ENCODE measurements at places on chromosomes 12 and 14.

DNA sequence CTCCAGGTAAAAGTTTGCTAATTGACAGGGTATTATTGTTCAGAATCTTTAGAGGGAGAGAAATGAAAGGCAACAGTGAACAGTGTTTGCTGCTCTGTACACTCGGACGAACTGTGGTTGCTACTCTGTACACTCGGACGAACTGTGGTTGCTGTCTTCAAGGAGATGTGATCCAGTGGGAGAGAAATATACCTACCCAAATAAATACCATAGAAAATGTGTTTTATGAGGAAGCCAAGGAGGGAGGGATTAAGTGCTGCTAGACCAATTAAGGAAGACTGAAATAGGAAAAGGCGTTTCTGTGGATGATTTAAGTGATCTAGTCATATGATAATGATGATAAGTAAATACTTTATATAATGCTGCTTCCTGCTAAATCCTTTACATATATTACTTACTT lies 2.7 kb downstream of the STK38L start:
- no peak for DNase-seq

DNA sequence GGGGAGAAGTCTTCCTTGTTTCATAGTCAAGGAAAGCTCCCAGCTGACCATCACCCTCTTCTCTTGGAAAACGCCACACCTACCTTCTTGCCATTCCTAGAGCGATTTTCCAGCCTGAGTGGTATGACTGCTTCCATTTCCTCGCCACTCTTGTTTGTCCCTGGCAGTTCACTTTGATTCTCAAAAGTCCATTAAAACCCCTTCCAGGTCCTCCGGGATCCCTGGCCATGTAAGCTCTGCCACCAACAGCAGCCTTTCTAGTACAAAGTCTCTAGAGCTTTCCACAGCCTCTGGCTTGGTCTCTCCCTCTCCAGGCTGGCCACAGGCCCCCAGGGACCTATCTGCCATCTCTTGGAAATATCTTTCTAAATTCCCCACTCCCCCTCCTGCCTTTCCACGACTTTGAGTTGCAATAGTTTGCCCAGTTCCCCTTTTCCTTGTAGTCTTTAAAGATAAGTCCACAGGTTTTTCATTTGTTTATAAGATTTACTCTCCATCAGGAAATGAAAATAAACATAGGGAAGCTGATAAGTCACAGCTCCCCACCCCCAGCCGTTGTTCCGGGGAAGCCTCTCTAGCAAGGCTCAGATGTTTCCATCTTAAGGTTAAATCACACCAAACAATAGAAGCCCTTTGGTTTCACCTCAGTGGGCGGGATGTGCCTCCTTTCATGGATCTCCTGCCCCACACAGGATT lies 42.9 kb upstream of the SINHCAF start:
- DNase-seq, result no peak

DNA sequence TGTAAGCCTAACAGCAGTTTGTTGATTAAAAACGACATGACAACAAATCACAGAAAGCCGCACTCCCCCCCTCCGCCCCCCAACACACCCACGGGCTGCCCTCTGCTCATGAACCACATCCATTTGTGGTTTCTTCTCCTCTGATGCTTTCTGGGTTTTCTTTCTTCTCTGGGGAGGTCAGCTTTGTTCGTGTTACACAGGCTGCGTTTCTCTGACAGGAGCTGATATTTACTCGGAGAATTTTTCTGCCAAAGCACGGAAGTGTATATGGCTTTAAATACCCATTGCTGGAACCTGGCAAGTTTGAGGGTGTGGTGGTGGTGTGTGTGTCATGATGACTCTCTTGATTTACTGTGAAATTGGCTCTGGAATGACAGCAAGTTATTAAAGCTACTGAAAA lies 883.7 kb upstream of the TMEM132C start:
- no peak for DNase-seq

GRCh38 chr12:132400011-132400641 lies 70.7 kb upstream of the GALNT9 start:
- no peak for DNase-seq

- no peak for DNase-seq
Observed at GRCh38 chr12:53975064-53975471, 314 bp upstream of the HOTAIR start.

- DNase-seq, result peak; percentile 28
Observed at GRCh38 chr12:19273482-19274330, 144.2 kb downstream of the PLEKHA5 start.

DNA sequence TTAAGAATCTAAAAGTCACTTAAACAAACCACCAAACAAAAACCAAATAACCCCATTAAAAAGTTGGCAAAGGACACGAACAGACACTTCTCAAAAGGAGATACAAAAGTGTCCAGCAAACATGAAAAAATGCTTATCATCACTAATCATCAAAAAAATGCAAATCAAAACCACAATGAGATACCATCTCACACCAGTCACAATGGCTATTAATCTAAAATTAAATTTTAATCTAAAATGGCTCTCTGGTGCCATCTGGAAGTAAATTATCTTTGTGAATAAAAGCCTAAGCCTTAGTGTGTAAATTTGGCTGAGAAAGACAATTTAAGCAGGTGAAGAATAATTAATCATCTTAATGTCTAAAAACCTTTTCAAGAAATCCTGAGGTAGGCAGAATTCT lies 204.5 kb upstream of the PPFIA2 start:
- no peak for DNase-seq

- no peak for DNase-seq
Observed at GRCh38 chr12:114395755-114396152, 10.2 kb downstream of the TBX5 start.

DNA sequence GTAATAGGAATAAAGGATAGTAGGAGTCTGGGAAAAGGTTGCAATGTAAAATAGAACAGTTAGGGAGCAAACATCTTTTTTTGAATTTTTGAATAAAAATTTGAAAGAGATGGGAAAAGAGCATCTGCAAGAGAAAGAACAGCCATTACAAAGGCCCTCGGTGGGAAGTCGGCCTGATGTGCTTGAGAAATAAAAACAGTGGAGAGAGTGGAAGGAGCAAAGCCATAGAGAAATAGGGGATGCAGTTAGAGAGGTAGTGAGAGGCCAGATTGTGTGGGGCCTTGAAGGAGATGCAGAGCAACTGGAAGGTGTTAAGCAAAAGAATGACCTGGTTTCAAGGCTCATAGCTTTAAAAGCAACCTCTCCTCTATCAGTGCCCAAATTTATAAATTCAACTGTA lies 409.8 kb downstream of the RERGL start:
- DNase-seq, result no peak

GRCh38 chr12:29797565-29798355 lies 14.0 kb upstream of the TMTC1 start:
- DNase-seq, result no peak

- DNase-seq, result no peak
Observed at GRCh38 chr14:24535737-24536136, 27.7 kb upstream of the CMA1 start.

DNA sequence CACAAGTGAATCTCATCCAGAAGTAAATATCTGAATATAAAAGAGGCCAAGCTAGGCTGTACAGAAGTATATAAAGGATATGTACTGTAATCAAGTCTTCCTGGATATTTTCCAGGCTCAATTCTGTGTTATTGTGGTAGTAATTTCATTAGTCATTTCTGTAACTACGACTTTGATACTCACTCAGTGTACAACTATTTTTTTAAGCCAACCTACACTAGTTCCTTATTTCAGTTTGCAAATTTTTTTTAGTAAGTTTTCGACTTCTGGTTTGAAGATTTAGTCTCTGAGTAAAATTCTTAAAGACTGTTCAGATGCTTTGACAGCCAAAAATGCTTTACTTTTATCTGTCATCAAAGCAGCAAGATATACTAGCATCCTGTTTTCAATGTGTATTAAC lies 130.8 kb downstream of the CAPZA3 start:
- DNase-seq, result no peak

DNA sequence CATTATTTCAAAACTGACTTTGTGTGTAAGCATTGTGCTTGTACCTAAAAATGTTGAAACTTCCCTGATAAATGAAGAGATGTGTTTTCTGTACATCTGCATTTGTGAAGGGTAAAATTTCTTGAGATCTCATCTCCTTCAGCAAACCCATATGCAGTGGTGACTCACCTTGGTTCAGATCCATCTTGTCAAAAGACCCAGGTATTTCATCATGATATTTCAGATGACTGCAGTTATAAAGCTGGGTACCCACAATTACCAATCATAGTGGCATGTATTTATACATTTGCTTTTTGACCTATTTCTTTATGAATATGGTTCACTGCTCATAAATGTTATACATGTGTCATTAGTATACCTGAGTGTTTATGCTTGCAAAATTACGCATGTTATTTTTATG lies 1213.6 kb downstream of the GALC start:
- no peak for DNase-seq

GRCh38 chr12:113214895-113215400 lies 6.3 kb upstream of the TPCN1 start:
- peak; percentile 35 for DNase-seq

- DNase-seq, result no peak
Observed at GRCh38 chr14:74956280-74957072, 1.1 kb upstream of the PGF start.

GRCh38 chr14:64504310-64504896 lies at the start of gene ZBTB1:
ZBTB1 (plus strand) TSS chr14:64504770; CDS start chr14:64521505, 16,735 bp downstream.
- peak; percentile 90 for DNase-seq

- no peak for DNase-seq
Observed at GRCh38 chr12:27031531-27031930, 9.2 kb downstream of the MED21 start.

GRCh38 chr14:54597795-54598443 lies 31.0 kb downstream of the SAMD4A start:
- no peak for DNase-seq

DNA sequence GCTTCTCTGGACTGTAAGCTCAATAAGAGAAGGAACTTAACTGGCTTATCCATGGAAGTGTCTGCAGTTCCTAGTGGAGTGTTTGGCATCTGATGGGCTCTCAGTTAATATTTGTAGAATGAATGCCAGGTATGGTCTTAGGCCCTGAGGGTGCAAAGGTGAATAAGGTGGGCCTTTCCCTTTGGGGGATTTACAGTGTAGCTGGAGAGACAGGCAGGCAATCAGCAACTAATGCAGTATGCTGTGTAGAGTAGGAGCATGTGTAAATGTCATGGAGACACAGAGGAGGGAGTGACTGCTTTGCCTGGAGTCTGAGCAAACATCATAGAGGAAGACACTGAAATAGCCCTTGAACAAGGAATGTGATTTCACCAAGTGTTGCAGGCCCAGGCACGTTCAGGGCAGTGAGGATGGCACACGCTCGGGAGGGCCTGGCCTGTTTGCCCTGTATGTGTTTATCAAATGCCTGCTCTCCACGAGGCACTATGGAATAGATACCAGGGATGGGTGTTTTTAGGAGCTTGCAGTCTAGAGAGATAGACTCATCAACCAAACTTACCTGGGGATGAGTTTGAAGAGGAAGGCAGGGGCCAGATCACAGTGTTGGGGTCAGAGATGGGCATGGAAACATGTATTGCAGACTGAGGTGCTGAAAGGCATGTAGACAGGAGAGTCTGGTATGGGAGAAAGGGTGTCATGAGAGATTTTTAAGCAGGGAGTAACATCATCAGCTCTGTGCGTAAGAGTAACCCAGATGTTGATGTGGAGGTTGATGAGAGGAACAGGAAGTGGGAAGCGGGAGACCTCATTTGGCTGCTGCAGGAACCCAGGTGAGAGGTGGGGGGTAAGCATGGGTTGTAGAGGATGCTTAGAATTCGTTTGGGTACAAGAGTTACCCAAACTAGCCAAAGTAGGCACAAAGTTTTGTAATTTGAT lies 54.1 kb downstream of the PLXNC1 start:
- DNase-seq, result no peak

DNA sequence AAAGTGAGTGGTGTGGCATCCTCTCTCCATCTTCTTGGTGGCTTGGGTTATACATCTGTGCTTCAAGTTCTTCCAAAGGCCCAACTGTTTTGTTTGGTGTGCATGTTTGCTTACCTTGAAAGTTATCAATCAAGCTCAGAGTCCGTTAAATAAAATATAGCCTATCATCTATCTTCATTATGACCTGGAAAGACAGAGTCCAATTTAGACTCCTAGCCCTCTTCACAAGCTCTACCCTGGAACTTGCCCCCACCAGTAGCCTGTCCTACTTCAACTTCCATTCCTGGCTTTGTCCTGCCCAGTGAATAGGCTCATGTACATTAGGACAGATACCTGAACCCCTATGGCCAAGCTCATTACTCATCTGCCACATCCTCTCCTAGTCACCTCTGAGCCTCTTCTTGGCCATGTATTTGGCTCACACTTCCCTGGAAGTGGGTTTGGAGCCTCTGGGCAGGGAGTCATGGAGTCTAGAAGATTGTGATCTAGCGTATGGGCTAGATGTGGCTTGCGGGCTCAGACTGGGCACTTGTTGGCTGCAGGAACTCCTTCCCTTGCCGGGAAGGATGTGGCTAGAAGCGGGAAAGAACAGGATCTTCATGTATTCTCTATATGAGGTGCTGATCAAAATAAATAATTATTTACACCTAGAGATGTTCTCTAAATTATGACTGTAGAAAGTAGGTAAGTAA lies 6.4 kb upstream of the SSTR1 start:
- DNase-seq, result no peak
